Right lung (tissue), 10 donors: ENCODE measurements at places on chromosomes 4 and X.
A peak's percentile ranks its signal among the peaks of the same experiment; 100 is the strongest.

DNA sequence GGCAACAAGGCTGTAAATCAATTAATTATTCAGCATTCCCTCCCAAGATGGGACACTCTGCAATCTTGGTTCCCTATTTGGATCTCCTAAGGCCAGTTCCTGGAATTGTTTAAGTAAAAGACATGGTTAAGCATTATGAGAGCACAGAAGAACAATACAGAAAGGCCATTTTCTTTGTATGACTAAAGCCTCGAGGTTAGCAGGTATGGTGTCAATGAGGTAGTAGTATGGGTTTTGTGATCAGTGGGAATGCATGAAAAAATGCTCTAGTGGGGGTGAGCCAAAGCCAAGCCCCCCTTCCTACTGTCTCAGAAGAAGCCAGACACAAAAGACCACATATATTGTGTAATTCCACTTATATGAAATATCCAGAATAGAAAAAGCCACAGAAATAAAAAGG lies 61.7 kb upstream of the S100G start:
- DNase-seq, result no peak

DNA sequence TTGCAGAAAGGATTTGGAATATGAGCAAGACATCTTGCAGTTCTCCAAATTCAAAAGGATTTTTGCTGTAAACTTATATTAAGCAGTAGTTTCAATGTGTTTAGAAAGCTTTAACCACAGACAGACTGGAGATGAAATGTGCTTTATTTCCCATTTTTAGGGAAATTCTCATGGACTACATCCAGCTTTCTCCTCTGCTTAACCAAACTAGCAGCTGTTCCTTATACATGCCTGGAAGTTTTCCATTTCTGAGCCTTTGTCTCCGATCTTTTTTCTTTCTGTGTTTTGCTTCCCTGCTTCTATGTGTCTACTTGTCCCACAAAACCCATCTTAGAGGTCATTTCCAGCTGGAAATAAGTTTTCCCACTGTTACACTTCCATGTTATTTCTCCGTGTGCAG lies 41.6 kb downstream of the TMA16 start:
- no peak for DNase-seq

- DNase-seq, result no peak
Observed at GRCh38 chr4:146098978-146099377, 76.5 kb upstream of the LSM6 start.

DNA sequence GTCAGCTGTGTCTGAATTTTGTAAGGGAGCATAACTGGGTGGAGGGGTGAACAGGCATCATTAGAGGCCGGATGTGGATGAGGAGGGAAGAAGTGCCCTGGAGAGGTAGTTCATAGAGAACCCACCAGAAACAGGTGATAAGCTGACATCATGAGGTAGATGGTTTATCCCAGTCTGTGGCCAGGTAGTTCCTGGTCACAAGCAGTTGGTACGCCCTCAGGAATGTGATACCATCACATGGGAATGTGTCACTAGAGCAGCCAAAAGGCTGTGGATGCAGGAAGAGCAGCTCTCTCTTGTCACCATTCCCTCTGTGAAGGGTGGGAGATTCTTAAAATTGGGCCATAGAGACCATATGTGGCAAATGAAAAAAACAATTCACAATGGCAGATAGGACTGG lies 21.9 kb downstream of the MSN start:
- DNase-seq, result no peak

DNA sequence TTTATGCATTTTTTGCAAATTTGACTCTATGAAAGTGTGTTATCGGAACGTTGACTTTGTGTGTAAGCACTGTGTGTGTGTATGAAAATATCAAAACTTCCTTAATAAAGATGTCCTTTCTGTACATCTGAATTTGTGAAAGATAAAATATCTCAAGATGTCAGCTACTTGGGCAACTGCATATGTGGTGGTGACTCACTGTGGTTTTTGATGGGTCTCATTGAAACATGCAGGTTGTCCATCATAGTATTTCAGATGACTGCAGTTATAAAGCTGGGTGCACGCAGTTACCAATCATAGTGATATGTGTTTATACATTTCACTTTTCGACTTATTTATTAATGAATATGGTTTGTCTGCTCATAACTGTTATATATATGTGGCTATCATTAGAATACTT lies 19.7 kb upstream of the BBS12 start:
- no peak for DNase-seq

DNA sequence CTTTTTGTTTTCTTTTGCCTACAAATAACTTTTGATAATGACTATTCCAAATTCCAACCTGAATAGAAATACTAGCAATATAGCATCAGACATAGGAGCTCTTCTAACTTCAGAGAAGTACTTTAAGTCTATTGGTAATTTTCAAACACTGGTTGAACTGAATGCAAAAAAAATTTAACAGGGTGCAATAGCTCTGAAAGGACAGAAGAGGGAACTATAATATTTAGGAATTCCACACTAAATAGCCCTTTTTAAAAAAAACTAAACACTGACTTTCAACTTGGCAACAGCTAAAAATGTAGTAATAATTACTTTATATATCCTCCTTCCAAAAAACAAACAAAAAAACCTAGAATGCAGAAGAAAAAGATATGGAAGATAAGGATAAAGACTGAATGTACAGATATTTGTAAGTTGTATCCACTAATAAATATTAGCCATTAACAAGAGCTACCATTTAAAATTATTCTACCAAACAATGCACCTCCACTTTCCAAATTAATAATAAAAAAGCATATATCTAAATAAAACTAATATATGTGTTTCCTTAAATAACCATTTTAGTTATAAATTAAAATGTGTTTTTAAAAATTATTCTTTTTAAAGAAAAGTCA lies 81.4 kb downstream of the FBXW7 start:
- peak; percentile 16 for DNase-seq

DNA sequence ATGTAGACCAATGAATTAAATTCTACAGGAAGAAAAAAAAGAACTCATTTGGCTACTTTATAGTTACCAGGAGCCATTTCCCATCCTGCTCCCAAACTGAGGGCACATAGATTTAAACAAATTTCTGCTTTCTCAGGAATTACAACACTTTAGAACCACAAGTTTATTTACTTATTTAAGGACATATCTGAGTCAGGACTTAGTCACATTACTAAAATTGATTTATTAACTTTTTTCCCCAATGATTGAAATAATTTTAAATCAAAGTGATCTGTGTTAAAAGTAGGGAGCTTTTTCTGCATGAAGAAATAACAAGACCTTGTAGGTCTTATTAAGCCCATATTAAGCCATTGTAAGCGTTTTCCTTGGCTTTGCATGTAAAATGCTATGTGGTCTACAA lies 291.0 kb upstream of the HAND2 start:
- DNase-seq, result no peak

GRCh38 chr4:183831026-183831446 lies 74.1 kb upstream of the STOX2 start:
- no peak for DNase-seq

DNA sequence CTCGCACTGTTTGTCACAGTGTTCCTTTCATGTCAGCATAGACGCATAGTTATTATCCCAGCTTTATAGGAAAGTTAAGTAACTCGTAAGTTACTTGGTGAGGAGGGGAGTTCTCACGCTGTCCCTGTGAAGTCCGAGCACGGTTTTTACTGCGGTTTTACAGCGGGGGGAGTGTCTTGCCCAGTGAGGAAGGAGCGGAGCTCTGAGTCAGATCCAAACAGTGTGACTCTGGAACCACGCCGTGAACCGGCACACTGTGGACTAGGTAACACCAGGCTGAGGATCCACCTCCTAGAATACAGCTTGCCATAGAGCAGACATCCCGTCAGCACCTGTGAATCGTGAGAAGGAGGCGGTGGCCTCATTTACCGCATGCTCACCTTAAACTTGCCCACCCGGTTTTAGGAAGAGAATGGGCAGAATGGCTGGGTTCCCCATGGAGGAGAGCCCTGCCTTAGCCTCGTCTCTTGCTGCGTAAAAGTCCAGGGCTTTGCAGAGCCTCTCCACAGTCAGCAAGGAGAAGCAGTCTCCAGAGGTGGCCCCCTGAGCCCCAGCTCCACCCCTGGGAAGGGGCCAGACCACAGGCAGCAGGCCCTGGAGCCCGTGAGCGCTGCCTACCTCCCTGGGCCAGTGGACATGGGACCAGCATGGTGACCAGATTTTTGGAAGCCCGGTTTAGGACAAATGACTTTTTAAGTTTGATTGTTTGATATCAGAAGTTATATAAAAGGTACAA lies 40.2 kb upstream of the HGFAC start:
- no peak for DNase-seq

DNA sequence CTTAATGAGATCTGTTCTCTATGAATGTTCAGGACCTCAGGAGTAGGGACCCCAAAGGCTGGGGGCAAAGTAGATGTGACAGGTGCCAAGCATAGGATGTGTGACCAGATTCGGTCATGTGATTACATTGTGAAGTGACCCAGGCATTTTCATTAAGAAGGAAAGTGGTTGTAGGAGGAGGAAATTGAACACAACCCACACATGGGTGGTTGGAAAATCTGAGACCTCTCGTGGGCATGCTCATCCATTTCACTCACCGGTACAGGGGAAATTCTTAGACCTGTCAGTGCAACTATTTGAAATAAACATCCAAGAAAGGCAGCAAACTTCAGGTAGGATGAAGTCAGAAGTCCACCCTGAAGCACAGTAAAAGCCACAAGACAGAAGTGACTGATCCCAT lies 43.5 kb upstream of the CD99 start:
- no peak for DNase-seq

DNA sequence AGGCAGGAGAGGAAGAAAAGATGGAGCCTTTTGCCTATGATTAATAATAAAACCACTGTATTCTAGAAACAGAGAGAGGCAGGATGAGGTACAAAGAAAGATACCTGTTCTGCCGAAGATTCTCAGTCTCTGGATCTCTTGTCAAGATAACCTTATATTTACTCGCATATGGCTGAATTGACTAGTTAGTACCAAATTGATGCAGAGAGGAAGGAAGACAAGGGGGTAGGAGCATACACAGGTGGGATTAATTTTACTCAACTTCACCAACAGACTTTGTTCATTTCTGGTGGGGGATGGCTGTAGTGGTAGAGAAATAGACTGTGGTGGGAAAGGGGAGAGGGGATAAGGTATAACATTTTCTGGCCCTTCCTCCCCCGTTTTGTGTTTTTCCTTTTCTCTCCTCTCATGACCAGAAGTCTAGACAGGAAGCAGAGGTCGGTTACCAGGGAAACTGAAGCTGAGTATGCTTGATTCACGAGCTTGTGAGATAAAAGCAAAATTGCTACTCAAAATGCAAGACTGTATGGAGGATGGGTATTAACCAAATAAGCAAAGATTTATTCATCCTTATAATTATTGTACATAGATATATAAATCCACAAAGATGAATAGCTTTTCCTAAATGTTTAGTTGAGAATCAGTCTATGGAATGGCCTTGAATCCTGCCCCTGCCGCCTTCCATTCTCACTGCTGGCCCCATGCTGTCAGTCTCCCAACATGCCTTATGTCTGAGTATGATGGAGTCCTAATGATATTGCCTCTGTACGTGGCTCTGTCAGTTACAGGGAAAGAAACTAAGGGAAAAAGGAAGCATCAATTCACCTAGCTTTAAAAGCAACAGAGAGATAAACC lies 17.8 kb upstream of the PAGE2B start:
- no peak for DNase-seq

DNA sequence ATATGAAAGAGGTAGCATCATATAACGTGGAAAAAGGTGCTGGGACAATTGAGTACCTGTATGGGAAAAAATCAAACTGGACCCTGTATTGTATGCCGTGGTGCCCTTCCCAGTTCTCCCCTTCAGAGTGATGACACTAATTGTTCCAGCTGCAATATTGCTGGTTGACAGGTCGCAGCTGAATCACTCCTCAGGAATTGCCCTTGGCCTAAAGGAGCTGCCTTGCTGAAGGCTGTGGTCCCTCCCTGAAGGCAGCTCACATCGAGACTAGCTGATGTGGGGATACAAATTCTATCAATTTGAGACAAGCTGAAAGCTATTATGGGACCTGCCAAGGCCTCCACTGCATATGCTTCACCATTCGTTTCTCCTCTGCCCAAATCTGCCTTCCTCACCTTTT lies 39.3 kb upstream of the CXCL8 start:
- no peak for DNase-seq

DNA sequence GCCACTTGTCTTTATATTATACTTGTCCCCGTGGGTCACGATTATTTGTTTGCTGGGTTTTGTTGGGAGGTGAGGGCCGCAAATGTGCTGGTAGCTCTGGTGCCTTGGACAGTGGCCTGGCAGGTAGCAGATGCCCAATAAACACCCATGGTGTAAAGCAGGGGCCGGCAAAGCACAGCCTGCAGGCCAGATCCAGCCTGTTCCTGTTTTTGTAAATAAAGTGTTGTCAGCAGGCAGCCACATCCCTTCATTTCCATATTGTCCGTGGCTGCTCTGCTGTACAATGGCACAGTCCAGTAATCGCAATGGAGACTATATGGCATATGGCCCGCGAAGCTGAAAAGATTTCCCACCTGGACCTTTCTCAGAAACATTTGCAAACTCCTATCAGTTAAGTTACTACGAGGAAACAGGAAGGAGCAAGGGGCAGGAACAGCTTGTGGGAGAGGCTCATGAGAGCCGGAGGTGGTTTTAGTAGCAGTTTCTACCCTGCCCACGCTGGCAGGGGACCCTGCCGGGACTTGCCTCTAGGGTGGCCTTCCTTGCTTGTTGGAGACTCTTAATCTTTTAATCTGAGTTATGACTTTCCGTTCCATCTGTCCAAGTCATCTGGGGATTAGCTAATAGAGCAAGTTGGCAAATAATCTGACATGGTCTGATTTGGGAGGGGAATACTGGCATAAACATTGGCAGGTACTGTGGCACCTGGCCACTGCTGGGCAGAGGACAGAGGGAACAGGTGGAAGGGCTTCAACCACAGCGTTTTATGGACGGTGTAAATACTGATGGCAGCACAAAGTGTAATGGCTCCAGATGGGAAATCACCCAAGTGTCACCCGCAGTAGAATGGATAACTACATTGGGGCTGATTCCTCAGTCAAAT lies 19.6 kb downstream of the CLCN4 start:
- no peak for DNase-seq

DNA sequence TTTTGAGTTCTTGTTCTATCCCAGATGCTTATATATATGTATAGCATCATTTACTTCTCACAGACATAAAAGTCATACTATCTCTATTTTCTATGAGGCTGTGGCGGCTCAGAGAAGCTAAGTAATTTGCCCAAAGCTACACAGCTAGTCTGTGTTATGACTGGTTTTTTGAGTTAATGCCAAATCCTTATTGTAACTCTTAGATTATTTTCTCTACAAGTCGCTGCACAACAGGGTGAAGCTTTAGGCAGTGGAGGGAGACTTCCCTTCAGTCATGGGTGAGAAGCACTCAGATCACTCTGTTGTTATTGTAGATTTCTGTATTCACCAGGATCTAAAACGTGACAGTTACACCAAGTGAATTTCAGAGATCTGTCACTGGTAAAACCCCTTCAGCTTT lies 48.1 kb downstream of the WWC2 start:
- DNase-seq, result no peak

- DNase-seq, result no peak
Observed at GRCh38 chr4:72076562-72076961, 44.8 kb downstream of the NPFFR2 start.

GRCh38 chr4:78254893-78255292 lies 197.8 kb downstream of the FRAS1 start:
- no peak for DNase-seq
